ENCODE measurements at places on chromosomes 5 and 9.

DNA sequence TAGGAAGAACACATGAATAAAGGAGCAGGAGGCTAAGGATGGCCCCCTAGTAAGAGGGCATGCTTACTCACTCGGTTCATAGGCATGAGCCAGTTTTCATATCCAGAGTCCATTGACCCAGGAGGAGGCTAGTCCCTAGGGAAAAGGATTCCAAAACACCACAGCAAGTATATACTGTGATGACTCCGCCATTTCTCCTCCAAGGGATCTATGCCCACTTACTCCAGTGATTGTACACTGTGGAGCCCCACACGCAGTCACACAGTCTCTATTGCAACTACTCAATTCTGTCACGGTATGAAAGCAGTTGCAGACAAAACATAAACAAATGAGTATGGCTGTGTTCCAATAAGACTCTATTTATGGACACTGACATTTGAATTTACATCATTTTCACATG lies 117.7 kb upstream of the ALDH1B1 start:
- no peaks in the 10 kb centered on the region for H3K27me3 ChIP-seq
- no peaks in the 10 kb centered on the region for H3K36me3 ChIP-seq
- DNase-seq, result no peak
- no peak overlapping the region for H3K4me3 ChIP-seq

GRCh38 chr9:708551-709432 lies 132.7 kb upstream of the DMRT1 start:
- peaks cover 11% of the 10 kb centered on the region for H3K4me1 ChIP-seq
- H3K36me3 ChIP-seq, result no peaks in the 10 kb centered on the region
- H3K27me3 ChIP-seq, result peaks cover 39% of the 10 kb centered on the region
- H3K4me3 ChIP-seq, result no peak overlapping the region
- DNase-seq, result no peak

DNA sequence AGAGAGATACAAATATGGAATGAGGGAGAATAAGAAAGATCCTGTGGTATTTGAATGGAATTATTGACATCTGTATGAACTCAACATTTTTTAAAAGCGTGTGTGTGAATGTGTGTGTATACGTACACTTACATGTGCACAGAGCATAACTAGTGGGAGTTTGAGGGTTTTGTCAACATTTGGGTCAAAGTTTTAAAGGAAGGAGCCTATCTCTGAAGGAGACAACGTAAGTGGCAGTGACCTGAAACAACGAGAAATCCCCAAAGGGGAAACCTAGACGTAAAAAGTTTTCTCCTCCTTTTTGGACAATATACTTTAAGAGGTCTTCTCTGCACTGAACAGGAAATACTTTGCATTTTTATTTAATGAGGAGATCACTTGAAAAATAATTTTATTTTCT lies 40.2 kb upstream of the DTWD2 start:
- no peak overlapping the region for H3K4me3 ChIP-seq
- H3K4me1 ChIP-seq, result peaks cover 35% of the 10 kb centered on the region
- no peak overlapping the region for H3K27ac ChIP-seq

DNA sequence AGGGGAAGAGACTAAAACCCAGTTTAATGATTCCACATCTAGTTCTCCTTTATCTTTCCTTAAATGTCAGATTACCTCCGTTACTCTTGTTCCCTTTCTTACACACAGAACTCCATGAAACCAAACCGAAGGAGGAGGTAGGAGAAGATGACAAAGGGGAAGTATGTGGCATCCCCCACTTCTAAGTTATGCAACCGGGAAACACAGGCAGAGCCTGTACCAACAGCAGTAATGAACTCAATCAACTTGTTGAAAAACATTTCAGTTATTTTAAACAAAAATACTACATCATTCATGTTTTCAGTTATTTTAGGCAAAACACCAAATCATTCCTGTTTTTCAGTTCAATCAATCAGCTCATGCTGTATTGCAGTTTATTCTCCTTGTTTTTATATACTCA lies 101.8 kb downstream of the PCSK1 start:
- no peak overlapping the region for H3K27ac ChIP-seq
- peaks cover 41% of the 10 kb centered on the region for H3K27me3 ChIP-seq
- no peak overlapping the region for H3K4me3 ChIP-seq
- DNase-seq, result no peak
- H3K36me3 ChIP-seq, result no peaks in the 10 kb centered on the region

DNA sequence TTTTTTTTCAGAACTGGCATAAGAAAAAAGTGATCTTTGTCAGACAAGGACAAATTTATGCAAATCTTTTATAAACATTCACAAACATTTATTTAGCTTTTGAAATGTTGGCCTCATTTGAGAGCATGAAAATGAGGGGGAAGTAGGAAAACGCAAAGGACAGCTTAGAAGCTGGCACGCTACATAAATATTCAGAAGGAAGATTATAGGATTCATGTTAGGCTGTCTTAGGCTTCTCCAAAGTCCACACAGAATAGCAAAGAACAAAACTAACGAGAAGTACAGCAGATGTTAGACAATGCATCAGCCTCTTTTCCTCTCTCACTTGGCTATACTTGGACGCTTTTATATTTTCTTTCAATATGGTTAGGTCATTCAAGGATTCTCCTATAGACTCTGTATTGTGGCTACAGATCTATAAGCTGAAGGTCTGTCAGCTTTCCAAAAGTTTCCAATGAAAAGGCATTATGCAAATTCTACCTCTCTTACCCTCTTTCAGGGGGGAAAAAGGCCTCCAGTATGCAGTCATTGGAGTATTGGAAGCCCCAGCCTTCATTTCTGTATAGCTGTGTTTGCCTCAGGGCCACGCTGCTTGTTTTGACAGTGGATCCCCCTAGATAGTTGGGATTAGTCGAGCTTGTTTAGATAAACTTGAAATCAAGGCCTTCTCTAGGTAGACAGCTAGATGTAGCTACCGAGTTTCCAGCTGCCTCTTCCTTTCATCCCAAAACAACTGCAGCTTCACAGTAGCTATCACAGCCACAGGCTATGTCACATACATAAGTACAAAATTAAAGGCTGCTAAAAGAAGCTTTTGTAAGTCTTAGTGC lies 153.0 kb downstream of the DENND1A start:
- no peak overlapping the region for H3K4me3 ChIP-seq
- H3K27ac ChIP-seq, result no peak overlapping the region
- no peaks in the 10 kb centered on the region for H3K36me3 ChIP-seq
- peaks cover 9% of the 10 kb centered on the region for H3K4me1 ChIP-seq
- no peaks in the 10 kb centered on the region for H3K27me3 ChIP-seq
- DNase-seq, result no peak

DNA sequence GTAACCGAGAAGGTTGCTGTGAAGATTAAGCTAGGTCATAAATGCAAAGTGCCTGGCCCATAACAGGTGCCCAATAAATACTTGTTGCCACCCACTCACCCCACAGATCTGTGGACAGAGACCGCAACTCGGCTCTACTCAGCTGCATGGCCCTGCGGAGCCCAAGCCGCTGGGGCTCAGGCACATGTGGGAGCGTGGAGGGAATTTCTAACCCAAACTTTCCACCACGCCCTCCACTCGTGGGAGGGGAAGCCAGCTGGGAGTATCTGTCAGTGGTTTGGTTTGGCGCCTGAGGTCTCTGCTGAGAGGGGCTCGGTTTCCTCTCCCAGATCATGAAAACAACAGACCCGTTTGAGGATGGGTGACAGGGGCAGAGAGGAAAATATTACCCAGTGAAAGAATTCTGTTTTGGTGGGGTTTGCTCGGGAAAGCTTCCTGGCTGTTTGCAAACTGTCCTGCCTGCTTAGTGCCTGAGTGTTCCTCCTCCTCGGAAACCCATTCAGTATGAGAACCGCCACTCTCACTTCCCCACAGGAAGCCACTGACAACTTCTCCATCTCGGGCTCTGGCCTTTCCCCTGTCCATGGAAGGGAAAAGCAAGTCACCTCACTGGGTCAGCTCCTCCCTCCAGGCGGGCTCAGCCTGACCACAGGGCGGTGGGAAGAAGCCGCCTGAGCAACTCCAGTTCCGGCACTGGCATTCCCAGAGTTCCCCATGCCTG lies 60.1 kb downstream of the RGS3 start:
- H3K36me3 ChIP-seq, result peaks cover 89% of the 10 kb centered on the region
- H3K4me3 ChIP-seq, result peak overlapping the region; percentile 58

DNA sequence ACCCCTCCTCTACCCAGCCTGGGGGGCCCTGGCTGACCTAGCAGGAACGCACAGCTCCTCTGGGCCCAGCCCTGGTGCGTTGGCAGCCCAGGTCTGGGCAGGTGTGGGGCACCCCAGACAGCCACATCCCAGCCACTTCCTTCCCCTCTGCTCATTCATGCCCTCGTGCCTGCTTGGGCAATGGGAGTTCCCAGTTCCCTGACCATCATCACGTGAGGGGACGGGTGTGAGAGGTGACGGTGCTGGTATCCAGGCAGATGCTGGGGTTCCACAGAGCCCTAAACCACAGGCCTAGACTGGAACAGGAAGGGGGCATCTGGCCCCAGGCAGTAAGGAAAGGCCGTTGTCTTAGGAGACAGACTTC lies 8.4 kb downstream of the RALGDS start:
- H3K27me3 ChIP-seq, result no peaks in the 10 kb centered on the region
- H3K36me3 ChIP-seq, result peaks cover 52% of the 10 kb centered on the region
- H3K4me3 ChIP-seq, result no peak overlapping the region
- peak overlapping the region; percentile 85 for H3K27ac ChIP-seq
- H3K4me1 ChIP-seq, result peaks cover 55% of the 10 kb centered on the region

DNA sequence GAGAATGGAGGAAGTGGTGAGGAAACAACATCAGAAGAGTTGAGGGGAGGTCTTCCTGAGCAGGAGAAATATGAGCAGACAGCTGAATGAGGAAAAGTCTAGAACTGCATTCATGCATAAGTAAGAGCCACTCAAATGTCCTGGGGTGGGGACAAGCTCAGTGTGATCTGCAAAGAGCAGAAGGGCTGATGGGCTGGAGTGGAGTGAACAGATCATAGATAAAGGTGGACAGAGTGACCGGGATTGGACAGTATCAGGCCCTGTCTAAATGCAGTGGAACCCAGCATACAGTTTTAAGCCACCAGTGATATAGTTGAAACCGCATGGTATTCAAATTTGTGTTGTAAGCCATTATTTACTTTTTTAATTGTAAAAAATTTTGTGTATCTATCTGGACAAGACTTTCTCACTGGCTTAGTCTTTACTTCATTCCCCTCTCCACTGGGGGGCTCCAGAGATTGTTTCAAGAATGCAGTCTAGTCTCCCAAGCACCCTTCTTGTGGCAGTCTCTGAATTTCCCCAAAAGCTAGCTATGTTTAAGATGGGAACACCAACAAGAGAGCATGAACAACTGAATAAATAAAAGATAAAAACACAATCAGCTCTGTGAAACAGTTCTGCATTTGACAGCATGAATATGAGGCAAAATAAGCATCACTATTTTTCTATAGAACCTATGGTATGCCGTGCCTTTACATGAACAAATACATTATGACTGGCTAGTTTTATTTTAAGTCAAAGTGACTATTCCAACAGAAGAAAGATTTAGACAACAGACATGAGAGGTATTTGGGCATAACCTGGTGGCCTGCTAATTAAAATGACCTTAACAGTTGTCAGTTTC lies 10.7 kb upstream of the STK32A start:
- H3K27me3 ChIP-seq, result no peaks in the 10 kb centered on the region
- H3K4me1 ChIP-seq, result peaks cover 5% of the 10 kb centered on the region
- H3K4me3 ChIP-seq, result no peak overlapping the region
- no peak overlapping the region for H3K27ac ChIP-seq

GRCh38 chr9:27193886-27194285 lies 84.9 kb downstream of the TEK start:
- H3K4me1 ChIP-seq, result peaks cover 1% of the 10 kb centered on the region
- DNase-seq, result no peak
- H3K27me3 ChIP-seq, result peaks cover 3% of the 10 kb centered on the region
- no peak overlapping the region for H3K27ac ChIP-seq
- no peak overlapping the region for H3K4me3 ChIP-seq

GRCh38 chr5:114686356-114686755 lies 324.5 kb downstream of the KCNN2 start:
- H3K36me3 ChIP-seq, result no peaks in the 10 kb centered on the region
- H3K4me1 ChIP-seq, result no peaks in the 10 kb centered on the region
- no peak overlapping the region for H3K4me3 ChIP-seq
- no peak overlapping the region for H3K27ac ChIP-seq

- peaks cover 2% of the 10 kb centered on the region for H3K36me3 ChIP-seq
- DNase-seq, result no peak
- no peak overlapping the region for H3K27ac ChIP-seq
- H3K4me1 ChIP-seq, result peaks cover 5% of the 10 kb centered on the region
- no peak overlapping the region for H3K4me3 ChIP-seq
Observed at GRCh38 chr5:108255468-108255867, 126.4 kb downstream of the FBXL17 start.

GRCh38 chr9:76412638-76413037 lies 18.4 kb upstream of the RFK start:
- no peak overlapping the region for H3K27ac ChIP-seq
- H3K4me3 ChIP-seq, result no peak overlapping the region
- no peaks in the 10 kb centered on the region for H3K27me3 ChIP-seq
- H3K36me3 ChIP-seq, result no peaks in the 10 kb centered on the region
- H3K4me1 ChIP-seq, result peaks cover 21% of the 10 kb centered on the region

- no peaks in the 10 kb centered on the region for H3K36me3 ChIP-seq
- no peak overlapping the region for H3K27ac ChIP-seq
- no peak overlapping the region for H3K4me3 ChIP-seq
Observed at GRCh38 chr9:117258184-117258866, 156.5 kb downstream of the ASTN2 start.
